ENCODE measurements at places on chromosomes 16 and 17.

GRCh38 chr16:68640972-68641371 is 4.1 kb upstream of the CDH3 start:
- DNase-seq: no peak

GRCh38 chr16:88943131-88943664 is 33.8 kb downstream of the CBFA2T3 start:
- DNase-seq: no peak

- no peak for DNase-seq
Measured at GRCh38 chr17:27793168-27793905, 7.0 kb downstream of the NOS2 start.

DNA sequence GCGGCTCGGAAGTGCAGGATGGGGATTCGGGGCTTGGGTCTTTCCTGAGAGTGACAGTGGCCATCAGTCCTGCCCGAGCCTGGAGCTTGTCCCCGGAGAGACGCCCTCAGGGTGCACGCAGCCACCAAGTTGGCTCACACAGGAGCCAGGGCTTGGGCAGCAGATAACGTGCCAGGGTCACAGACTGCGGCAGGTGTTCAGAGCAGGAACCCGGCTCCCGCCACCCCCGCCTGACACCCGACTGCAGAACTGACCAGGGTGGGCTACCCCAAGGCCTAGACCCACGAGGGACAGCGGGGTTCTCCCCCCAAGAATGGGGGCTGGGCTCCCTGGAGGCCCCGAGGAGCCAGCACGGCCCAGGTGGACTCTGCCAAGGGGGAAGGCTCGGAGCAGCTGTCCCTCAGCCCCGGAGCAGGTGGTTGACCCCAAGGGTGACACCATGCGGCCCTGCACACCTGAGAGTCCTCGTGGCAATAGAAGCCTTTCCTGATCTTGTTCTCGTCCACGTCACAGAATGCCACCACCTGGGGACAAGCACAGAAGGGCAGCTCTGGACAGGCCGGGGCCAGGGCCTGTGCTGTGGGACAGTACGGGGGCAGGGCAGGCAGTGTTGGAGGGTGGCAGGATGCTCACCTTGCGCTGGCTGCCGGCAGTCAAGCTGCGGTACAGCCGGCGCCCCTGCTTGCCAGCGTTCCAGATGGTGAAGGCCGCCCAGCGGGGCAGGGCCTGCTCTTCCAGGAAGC is 117.1 kb upstream of the ZNF750 start:
- no peak for DNase-seq

- no peak for DNase-seq
Measured at GRCh38 chr17:74822939-74823367, 36.7 kb downstream of the GRIN2C start.

- DNase-seq: no peak
Measured at GRCh38 chr17:37744633-37744927, 279 bp downstream of the HNF1B start.
